ENCODE measurements at places on chromosomes 4 and X.
A peak's percentile ranks its signal among the peaks of the same experiment; 100 is the strongest.

DNA sequence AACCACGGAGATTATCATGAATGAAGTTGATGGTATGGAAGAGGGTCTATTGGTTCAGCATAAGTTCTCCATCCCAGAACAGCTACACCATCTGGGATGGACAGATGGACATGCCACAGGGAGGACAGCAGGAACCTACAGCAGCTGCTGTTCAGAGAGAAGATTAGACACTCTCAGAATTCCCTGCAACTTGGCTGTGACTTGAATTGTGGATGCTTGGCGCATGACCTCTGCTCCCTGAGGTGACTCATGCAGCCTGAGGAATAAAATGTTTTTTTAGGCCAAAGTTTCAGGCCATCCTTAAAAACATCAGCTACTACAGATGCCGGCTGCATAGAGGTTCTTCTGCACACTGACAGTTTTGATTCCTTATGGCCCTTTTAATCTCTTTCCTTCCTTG lies 97.3 kb downstream of the RS1 start:
- DNase-seq: no peak

DNA sequence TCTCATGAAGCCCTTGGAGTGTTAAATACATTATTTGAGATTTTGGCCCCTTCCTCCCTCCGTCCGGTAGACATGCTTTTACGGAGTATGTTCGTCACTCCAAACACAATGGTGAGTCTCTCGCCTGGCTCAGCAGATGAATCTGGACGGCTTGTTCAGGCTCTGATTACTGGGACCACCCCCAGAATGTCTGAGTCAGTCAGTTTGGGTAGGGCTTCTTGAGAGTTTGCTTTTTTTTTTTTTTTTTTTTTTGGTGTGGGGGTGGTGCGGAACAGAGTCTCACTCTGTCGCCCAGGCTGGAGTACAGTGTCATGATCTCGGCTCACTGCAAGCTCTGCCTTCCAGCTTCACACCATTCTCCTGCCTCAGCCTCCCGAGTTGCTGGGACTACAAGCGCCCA lies 62.4 kb upstream of the MSANTD1 start:
- DNase-seq: no peak

DNA sequence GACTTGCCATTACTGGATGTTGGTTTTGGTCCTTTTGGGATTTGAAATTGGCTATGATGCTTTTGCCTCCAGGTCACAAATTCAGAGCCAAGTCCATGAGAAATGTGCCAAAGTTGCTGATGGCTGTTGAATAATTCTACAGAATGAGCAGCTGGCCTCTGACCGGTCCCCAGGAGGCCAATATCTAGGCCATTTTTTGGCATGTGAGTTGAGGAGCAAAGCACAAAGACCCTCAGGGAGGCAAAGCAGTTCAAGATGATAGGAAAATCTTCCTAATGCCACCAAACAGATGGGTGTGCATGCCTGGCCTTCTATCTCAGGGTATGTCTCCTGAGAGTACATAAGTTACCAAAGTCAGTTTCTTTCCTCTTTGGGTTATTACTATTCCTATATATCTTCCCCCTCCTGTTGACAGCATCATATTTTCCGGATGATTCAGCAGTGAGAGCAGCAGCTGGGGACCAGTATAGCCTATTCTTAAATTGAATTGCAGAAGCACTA lies 44.4 kb downstream of the SEL1L3 start:
- no peak for DNase-seq

GRCh38 chr4:39637586-39638353 lies 895 bp downstream of the SMIM14 start:
- DNase-seq: peak; percentile 26

DNA sequence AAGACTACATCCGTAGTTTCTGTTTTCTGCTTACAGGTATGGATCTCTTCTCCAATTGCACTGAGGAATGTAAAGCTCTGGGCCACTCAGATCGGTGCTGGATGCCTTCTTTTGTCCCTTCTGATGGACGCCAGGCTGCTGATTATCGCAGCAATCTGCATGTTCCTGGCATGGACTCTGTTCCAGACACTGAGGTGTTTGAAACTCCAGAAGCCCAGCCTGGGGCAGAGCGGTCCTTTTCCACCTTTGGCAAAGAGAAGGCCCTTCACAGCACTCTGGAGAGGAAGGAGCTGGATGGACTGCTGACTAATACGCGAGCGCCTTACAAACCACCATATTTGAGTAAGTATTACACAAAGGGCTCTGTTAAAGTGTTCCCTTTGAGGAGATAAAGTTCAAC lies 13.8 kb downstream of the PCDH10 start:
- no peak for DNase-seq

DNA sequence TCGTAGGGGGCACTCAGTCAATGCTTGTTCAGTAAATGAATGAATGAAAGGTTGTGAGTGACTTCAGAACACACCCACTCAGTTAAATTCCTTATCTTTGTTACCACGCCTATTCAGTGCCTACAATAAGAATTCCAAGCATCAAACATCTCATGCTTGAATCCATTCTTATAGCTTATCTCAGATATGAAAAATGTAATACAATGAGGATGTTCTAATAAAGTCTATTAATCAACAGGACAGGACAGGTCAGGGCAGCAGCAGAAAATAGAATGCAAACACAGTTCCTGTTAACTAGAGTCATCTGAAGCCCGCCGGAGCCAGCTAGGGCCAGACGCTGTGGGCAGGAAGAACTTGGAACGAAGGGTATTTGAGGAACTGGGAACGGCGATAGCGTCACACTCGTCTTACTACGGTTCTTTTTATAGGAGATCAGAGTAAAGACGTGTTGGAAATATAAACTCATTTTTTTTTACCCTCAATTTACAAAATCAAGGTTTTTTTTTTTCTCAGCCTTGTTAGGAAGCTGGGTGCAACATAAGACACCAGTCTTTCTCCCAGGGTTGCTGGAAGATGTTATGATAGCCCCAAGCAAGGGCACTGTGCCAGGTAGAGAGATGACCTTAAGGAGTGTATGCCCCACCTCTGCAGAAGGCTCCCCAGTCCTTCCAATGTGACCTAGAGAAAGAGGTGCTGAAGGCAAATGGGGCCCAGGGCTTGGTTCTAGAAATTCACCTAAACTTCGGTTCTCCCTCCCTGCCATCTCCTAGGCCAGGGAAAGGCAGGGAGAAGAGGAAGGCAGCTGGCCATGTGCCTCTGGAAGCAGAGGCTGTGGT lies 48.3 kb downstream of the SEL1L3 start:
- no peak for DNase-seq

- no peak for DNase-seq
These were observed 4.6 kb downstream of the EDA2R start for GRCh38 chrX:66634272-66634671.

DNA sequence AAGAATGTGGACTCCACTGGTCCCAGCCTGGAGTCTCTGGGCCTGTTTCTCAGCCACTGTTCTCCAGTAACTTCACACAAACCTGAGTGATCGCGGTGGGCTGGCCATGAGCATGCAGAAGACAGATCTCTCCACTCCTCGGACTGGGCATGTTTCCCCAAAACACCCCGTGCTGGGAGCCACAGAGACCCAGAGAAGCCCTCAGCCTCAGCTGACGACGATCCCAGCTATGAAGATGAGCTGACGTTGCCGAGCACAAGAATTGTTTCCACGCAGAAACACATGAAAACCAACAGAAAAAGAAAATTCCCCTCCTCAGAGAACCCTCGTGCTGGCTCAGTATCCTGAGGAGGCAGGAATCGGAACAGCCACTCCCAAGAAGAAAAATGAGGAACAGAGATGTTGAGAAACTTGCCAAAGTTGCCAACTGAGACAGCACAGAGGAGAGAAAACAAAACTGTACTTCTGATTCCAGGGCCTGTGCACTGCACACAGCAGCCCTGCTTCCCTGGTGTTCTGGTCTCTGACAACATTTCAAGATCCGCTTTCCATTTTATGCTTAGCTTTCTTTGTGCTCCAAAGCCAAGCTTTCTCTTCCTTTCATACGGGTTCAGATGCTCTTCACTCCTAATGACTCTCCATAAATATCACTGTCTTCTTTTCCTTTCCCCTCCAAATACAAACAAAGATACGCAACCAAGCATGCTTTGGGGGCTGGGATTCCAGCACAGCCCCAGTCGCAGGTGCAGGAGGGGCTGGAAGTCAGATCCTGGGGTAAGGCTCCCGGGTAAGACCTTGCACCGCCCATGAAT lies 81.4 kb downstream of the IRF2 start:
- no peak for DNase-seq

Measured in activated naive CD4-positive, alpha-beta T cell treated with anti-CD3 and anti-CD28 coated beads for 36 hours (primary cell).